ENCODE measurements at places on chromosomes 1 and 21.

DNA sequence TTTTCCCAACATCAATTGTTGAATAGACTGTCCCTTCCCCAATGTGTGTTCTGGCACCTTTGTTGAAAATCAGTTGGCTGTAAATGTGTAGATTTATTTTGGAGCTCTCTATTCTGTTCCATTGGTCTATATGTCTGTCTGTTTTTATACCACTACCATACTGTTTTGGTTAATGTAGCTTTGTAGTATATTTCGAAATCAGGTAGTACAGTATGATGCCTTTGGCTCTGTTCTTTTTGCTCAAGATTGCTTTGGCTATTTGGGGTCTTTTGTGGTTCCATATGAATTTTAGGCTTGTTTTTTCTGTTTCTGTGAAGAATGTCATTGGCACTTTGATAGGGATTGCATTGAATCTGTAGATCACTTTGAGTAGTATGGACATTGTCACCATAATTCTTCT is 8.1 kb downstream of the ACOT11 start:
- DNase-seq: no peak

DNA sequence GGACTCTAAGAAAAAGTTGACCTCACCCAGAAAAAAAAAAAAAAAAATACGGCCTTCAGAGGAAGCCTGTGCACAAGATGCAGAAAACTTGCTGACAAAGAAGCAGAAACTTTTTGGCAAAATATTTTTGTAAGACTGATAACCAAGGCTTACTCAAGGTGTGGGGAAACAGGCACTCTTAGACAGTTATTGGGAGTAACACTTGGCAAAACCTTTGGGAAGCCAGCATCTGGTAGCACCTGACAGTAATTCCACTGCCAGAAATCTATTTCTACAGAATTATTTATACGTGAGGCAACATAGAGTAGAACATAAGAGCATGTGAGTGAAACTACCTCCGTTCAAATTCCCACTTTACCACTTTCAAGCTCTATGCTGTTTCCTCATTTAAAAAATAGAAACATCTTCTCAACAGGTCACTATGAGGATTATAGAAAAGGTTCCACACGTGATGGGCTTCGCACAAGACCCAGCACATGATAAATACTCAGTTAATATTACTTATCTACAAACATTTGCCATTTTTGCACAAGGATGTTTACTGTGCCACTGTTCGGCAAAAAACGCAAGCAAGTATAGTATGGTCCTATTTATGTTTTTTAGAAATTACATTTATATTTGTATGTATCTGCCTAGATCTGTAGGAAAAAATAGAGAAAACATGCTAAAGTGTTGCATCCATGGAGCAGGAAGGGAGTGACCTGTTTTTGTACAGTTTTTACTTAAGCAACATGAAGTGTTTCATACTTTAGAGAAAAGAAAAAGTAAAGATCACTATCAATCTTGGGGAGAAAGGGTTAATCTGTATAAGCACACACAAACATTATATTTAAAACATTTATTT is 22.2 kb downstream of the MRPL39 start:
- DNase-seq: no peak

DNA sequence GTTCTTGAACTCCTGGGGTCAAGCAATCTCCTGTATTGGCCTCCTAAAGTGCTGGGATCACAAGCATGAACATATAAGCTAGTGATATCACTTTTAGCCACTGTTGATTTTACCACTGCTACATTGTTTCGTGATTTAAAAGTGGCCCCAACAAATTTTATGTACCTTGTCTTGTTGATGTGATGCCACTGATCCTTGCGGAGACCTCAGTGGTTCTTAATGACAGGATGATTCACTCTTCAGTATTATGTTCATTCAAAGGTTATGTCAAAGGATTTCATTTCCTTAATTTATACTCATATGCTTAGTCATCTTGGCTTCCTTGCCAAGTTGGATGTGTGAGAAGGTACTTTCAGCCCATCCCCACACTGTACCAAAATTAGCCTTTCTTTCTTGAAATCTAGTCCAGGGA is 12.1 kb downstream of the PRKACB start:
- DNase-seq: peak; percentile 79

GRCh38 chr1:186735463-186735862 is 55.2 kb upstream of the PTGS2 start:
- peak; percentile 24 for DNase-seq

DNA sequence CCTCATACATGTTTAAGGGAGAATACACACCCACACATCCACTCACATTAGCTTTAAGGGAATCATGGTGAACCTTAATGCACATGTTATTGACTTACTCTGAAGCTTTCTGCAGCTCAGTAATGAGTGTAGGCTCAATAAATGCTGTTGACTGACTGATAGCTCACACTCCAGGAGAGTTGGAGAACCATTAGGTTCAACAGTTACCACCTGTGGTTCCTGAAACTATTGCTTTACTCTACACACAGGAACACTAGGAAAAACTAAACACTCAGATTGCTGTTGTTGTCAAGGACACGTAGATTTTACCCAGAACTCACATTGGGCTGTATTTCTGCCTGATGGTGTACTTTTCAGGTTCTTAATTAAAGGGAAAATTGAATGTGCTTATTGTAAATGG is 37.3 kb downstream of the ZC3H11B start:
- no peak for DNase-seq

DNA sequence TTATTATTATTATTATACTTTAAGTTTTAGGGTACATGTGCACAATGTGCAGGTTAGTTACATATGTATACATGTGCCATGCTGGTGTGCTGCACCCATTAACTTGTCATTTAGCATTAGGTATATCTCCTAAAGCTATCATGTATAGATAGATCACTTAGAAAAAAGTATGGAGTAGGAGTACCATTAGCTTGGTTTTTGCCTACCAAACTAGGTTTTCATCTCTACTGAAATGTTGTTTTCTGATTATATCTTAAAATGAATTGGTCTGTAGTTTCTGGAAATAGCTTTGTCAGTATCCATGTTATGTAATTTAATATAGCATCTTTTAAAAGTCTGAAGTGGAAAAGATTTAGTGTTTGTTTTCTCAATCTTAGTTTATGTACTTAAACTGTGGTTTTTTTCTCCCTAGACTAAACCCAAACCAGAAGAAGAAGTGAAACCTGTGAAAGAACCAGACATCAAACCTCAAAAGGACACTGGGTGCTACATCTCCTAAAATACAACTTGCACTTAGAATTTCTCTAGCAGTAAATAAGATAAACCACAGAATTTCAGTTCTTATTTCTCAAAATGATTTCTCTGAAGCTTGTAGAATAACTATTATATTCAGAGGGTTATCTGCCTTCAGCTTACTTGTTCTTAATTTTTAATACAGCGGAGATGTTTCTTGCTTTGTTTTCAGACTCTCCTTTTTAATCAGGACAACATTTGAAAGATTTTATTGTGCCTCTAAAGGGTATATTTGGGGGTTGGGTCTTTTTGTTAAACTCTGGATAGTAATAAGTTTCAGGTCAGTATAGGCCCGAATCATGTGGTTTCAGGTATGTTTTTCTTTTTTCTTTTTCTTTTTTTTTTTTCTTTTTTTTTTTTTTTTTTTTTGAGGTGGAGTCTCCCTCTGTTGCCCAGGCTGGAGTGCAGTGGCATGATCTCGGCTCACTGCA is 4.5 kb upstream of the FAM177B start:
- no peak for DNase-seq

DNA sequence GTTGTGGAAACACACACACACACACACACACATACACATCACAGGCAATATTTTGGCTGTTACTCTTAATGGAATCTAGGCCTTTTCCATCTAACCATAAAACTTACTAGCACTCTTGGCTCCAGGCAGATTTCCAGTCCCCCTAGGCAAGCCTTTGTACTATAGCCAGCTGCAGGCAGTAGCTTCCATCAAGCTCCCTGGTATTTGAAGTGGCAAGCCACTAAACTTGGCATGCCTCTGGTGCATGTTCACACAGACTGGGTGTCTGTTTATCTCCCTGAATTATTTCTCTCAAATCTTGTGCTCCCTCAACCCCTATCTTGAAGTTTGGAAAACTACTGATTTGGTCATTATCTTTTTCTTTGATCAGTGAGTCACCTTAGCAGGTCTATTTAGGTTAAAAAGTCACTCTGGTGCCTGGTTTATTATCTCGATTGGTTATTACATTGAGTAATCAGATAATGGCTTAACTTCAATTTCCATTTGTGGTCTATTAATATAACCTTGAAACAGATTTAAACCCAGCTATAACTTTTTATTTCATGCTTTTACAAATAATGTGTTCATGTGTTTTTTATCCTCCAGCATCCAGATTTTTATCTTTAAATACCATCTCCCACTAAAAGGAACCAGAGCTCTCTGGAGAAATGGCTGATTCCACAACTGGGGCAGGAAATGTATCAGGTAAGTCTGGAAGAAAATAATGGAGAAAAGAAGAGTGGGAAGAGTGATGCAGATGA is 2.7 kb upstream of the RBM15 start:
- no peak for DNase-seq

GRCh38 chr1:197786280-197786679 is 11.0 kb upstream of the DENND1B start:
- DNase-seq: no peak

DNA sequence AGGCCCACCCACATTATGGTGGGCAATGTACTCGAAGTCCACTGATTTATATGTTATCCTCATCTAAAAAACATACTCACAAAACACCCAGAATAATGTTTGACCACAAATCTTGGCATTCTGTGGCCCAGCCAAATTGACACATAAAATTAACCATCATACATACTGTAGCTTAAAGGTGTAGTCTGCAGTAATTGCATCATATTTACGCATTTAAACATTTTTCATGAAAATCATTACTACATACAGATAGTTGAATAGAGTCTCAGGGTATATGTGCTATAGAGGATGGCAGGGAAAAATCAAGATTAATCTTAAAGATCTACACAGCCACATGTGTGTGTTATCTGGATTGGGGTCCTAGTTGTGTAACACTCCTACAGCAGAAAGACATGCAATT is 14.5 kb downstream of the ZNF697 start:
- no peak for DNase-seq

DNA sequence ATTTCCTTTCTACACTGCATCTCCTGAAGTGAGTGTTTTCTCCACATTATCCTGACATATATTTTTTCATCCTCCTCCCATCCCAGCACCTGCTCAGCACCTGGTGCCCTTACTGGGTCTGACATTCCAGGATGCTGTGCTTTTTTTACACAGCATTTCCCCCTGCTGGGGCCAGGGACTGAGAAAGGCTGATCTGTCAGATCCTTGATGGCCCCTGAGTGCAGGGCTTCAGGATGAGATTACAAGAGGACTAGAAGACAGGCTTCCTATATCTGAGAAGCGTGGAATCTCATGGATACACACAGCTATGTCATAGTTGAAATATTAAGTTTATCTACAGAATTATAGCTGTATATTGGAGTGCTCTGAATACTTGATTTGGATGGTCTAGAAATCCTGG is 24.4 kb downstream of the RCAN1 start:
- no peak for DNase-seq

DNA sequence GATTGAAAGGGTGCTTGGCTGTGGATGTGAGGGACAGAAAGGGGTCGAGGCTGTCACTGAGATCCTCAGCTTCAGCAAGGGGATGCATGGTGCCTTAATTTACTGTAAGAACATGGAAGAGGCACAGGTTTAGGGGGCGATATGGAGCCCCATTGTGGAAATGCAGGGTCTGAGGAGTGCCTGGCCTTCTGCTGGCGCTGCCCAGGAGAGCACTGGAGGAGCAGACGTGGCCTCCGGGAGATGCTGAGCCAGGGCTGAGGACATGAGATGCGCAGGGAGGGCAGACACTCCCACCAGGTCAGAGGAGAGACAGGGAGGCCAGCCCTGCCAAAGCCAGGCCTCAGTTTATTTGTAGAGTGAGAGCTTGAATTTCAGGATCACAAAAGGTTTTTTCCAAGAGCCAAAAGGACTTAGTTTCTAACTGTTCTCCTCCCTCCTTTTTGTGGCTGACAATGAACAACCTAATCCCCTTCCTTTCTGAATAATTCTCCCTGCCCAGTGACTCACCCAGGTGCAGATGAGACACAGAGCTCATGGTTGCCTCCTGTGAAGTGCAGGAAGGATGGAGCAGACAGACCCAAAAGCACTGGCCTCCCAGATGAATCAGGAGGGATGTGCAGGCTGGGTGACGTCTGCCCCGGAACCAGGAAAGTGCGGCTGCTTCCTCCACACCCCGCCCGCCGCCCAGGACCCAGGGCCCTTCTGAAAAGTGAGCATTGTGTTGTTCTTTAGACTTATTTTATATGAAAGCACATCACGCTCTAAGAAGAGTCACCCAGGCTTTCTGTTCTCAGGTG is 73.0 kb upstream of the TMPRSS2 start:
- no peak for DNase-seq

- no peak for DNase-seq
These were observed 2.2 kb downstream of the TACSTD2 start for GRCh38 chr1:58574816-58575215.

DNA sequence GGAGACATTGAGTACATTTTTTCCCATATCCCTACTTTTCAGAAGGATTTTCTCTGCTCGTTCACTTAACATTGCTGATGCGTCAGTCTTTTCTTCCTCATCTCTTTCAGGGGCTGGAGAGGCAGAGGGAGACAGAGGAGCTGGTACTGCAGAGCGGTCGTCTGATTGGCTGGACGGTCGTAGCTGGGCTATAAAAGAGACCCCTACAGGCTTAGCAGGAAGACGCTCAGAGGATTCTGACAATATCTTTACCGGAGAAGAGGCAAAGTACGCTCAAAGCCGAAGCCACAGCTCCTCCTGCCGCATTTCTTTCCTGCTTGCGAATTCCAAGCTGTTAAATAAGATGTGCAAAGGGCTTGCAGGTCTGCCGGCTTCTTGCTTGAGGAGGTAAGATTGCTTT is at the start of gene RGS4:
TSS of gene RGS4 (plus strand) at position 220 of the 400 bp plus-strand sequence. CDS start at position 344, 124 bp downstream.
- peak; percentile 97 for DNase-seq

DNA sequence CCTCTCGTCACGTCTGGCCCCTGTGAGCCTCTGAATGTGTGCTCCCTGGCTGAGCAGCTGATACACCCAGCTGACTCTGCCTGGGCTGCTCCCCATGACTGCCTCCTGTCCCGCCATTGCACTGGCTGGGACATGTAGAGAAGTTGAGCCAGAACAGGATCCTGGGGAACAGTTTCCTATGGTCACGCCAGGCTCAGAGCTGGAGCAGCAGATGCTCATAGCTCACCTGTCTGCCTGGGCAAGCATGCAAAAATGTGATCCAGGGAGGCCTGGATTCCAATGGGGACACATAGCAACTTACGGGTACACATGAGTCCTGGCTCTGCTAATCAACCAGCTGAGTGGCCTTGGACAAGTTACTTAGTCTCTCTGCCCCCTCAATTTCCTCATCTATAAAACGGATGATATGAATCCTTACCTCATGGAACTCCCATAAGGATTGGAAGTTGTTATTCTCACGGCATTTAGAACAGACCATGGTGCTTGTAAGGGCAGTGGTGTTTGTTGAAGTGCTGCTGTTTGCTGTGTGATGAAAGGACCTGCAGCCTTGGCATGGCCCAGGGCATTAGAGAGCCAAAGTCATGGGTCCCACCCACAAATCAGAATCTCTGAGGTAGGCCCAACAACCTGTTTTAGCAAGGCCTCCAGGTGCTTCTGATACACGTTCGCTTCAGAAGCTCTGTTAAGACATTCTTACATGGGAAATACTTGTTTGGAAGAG is 150.3 kb upstream of the VANGL1 start:
- DNase-seq: no peak

- DNase-seq: no peak
These were observed 3.9 kb upstream of the SYNC start for GRCh38 chr1:32706491-32706890.

GRCh38 chr1:102185260-102185659 is 188.5 kb upstream of the OLFM3 start:
- DNase-seq: no peak
